ENCODE measurements at places on chromosomes 3 and 15.

DNA sequence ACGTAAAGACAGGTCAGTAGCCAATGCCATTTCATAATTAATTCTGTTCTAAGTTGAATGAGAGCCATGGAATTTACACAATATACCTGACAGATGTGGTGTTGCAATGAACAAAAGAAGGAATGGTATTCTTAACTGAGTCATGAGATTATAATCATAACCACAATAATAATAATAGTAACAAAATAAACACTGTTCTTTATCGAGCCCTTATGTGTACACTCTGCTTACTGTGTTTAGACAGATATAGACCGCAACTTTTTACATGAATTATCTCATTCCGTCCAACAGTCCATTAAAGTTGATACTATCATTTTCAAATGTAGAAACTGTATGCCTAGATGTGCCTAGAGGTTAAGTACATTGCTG, 28.2 kb upstream of the SCAANT1 start:
- no peak for DNase-seq

DNA sequence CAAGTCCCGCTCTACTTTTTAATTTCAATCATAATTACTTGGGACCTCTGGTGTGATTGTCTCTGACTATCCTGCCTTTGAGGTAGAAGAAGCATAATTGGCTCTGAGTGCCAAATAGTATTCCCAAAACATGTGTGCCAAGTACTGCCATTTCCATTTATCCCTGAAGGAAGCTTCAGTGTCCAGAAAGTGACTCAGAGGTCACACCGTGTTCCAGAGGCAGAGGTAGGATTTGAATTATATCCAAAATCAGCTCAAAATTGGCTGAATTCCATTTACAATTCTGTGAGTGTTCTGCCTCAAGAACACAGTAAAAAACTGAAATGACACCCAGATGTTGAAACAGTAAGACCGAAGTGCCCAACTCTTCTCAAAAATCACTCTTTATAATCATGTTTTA, 255.3 kb downstream of the RSL24D1 start:
- DNase-seq = no peak

- DNase-seq = no peak
These were observed 9.2 kb downstream of the EIF3J start for GRCh38 chr15:44545913-44546802.

DNA sequence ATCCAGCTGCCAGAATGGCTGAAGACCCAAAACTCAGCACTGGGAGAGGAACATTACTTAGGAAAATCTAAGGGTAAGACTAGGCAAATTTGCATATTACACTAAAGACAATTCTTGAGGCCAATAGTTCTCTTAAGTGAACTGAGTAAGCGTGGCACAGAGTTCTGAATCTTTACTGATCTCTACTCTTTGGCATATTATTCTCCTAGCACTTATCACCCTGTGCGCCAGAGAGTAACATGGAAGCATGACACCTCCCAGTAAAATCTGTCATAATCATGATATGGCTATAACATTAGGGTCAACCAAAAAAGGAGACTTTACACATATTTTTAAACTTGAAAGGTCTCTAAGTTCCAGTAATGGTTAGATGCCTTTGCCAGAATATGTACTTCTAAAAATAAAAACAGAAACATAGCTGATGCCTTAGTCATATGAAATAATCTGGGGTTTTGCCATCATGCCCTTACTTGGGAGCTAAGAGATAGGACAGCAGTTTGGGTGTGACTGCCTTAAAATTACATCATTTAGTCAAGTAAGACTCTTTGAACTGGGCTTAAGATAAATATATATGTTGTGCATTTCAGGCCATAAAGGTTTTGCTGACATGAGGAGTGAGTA, 290.5 kb downstream of the PLCL2 start:
- DNase-seq = no peak

DNA sequence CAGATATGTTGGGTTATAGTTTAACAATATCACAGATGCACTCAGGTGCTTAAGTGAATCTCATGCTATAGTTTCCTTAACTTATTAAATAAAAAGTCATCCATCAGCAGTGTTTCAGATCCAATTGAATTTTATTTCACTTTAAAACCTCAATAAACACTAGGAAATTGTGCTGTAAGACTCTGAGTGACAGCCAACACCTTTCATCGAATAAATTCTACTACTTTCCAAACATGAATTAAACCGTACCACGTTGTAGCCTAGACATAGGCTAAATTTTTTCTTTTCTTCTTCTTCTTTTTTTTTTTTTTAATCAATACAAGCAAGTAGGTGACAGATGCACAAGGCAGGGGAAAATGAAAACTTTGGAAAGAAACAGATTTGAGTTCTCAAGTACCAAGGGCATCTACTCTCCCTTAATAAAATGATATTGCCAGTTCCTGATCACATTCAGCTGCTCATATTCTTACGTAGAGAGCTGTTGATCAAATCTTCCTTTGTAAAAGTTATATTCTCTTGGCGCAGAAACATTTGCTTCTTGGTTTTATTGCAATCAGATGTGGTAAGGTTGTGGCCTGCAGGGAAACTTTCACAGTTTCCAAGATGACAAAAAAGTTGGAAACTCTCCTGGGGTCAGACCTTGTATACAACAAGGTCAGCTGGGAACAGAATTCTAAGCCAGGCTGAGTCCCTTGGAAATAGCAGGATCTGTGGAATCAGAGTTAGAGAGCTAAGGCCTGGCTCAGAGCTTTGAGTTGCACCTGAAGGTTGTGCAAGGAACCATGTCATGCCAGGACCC, 147.7 kb downstream of the CD47 start:
- no peak for DNase-seq

GRCh38 chr3:10263646-10264363, 15.5 kb downstream of the TATDN2 start:
- peak; percentile 37 for DNase-seq

DNA sequence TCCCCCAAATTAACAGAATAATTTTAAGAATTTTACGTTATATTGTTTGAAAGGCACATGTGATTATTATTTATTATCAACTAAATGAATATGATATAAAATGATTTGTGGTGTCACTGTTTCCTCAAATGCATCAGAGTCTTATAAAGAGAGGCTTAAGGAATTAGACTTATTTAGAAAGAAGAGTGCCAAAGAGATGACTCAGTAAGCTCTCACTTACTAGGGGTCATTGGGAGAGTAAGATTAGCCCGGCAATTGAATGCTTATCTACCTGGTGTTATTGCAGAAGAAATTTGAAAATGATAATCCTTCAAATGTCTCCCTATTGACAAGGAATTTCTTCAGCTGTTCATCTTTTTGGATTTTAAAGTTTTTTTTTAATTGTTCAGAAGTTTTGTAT, 408.7 kb downstream of the OXSM start:
- DNase-seq = no peak

GRCh38 chr3:10568549-10568948, 63.2 kb upstream of the ATP2B2 start:
- DNase-seq = no peak

GRCh38 chr15:41512940-41513505, 604 bp downstream of the LTK start:
- DNase-seq = no peak

DNA sequence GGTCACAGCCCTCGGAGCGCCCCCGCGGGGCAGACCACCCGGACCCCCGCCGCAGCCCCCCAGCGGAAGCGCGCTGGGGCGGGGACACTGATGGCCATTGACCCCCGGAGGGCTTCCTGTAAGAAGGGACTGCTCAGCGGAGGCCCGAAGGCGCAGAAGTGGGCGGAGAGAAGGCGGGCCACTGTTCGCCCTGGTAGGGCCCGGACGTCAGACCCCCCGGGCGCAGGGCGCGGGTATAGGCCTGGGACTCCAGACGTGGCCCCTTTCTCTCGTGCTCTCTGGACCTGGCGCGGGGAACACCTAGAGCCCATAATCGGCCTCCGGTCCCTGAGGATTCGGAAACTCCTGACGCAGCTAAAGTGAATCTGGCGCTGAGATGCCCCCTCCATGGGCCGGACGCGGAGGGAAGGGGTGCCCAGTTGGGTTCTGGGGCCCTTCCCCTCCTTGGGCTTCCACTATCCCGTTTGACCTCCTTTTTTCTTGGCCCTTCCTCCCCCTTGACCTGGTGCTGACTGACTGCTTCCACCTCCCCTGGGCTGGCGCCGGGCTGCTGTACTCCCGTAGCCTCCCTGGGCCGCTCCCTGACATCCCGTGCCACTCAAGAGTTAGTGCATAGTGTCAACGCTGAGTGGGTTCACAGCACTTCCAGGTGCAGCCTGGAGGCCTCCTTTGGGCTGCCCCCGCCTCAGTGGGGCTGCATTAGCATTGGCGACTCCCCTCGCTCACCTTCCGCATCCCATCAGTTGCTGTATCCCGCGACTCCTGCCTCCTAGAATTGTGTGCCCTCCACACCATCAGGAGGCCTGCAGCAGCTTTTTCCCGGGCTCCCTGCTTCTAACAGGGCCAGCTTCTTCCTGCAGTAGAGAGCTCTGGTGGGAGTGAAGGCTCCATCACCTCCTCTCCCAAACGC, 694 bp downstream of the ABTB1 start:
- peak; percentile 84 for DNase-seq

DNA sequence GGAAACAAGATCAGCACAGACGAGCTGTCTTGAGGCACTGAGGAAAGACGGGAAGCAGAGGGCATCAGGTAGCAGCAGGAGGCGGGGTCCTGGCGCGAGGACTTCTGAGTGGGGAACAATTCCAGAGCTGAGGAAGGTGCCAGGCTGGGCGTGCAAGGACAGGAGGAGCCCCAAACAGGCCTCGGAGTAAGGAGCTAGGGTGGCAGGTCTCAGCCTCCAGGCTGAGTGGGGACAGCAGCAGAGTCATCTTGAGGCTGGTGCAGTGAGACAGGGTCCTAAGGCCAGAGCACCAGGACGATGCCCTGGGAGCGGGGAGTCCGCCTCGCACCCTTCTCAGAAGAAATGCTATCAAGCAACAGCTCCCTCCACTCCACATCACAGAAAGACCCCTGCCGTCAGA, 78.4 kb downstream of the PCSK6 start:
- DNase-seq = no peak

DNA sequence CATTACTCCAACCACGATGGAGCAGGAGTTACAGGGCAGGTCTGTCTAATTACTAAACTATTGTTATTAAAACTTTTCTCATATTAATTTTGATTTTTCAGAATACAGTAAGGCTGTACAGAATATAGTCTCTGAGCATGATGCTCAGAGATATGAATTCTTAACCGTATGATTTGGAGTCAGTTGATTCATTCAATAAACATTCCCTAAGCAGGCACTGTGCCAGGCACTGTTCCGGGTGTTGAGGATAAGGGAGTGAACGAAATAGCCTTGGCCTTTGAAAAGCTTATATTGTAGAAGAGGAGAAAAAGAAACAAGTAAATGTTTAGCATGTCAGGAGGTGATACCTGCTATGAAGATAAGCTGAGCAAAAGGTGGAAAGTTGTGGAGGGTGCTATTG, 187.3 kb downstream of the KCNAB1 start:
- peak; percentile 90 for DNase-seq

DNA sequence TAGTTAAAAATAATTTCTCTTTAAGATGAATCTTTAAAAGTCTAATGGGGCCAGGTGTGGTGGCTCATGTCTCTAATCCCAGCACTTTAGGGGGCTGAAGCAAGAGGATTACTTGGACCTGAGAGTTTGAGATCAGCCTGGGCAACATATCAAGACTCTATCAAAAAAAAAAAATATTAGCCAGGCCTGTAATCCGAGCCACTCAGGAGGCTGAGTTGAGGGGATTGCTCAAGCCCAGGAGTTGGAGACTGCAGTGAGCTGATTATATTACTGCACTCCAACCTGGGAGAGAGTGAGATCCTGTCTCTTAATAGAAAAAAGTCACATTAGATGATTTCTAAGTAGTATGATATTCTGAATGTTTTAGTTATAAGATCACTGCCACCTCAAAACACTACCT, 322.0 kb upstream of the MANF start:
- DNase-seq = no peak

- no peak for DNase-seq
These were observed 131.7 kb downstream of the XXYLT1 start for GRCh38 chr3:195139091-195139875.
